ENCODE measurements at places on chromosomes 4 and X.
A peak's percentile ranks its signal among the peaks of the same experiment; 100 is the strongest.

GRCh38 chr4:4677556-4678522, 136.0 kb upstream of the STX18 start:
- DNase-seq: peak; percentile 74

GRCh38 chrX:47360423-47361179, 9.8 kb upstream of the ZNF157 start:
- peak; percentile 39 for DNase-seq

- DNase-seq: no peak
Measured at GRCh38 chr4:90842960-90843359, 715.8 kb downstream of the CCSER1 start.

DNA sequence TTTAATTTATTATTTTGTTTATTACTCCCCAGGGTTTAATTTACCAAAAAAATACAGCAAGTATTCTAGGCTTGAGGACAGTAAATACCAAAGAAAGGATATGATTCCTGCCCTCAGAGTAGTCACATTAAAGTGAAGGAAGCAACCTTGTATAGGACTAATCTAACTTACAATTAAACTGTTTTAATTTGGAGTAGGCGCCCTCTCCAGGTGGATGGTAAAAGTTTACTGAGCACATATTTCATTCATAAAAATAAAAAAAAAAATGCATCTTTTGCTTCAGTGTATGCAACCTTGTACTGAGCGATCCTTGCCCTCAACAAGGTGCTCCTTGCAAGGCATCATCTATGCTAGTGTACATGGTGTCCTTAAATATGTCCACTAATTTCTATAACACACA, 72.0 kb upstream of the MAGEB16 start:
- DNase-seq: peak; percentile 29

GRCh38 chr4:100147198-100147597, 43.1 kb downstream of the DDIT4L start:
- DNase-seq: peak; percentile 40

DNA sequence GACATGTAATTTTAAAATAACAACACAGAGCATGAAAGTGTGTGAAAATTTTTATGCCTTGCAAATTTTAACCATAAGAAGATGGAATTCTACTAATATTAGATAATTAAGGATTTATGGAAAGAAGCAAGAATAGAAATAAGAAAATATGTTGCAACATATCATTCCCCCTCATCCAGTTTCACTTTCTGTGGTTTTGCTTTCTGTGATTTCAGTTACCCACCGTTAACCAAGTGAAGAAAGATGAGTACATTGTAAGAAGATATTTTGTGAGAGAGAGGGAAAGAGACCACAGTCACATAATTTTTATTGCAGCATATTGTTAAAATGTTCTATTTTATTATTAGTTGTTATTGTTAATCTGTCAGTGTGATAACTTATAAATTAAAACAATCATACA, 77.9 kb downstream of the ADAM29 start:
- no peak for DNase-seq

- no peak for DNase-seq
Measured at GRCh38 chr4:149280806-149281205, 534.8 kb downstream of the IQCM start.

GRCh38 chrX:112473654-112474053, 206.1 kb downstream of the LHFPL1 start:
- no peak for DNase-seq

GRCh38 chrX:46698691-46699090, 60.2 kb downstream of the SLC9A7 start:
- DNase-seq: no peak
